ENCODE measurements at places on chromosomes 7 and 10.

DNA sequence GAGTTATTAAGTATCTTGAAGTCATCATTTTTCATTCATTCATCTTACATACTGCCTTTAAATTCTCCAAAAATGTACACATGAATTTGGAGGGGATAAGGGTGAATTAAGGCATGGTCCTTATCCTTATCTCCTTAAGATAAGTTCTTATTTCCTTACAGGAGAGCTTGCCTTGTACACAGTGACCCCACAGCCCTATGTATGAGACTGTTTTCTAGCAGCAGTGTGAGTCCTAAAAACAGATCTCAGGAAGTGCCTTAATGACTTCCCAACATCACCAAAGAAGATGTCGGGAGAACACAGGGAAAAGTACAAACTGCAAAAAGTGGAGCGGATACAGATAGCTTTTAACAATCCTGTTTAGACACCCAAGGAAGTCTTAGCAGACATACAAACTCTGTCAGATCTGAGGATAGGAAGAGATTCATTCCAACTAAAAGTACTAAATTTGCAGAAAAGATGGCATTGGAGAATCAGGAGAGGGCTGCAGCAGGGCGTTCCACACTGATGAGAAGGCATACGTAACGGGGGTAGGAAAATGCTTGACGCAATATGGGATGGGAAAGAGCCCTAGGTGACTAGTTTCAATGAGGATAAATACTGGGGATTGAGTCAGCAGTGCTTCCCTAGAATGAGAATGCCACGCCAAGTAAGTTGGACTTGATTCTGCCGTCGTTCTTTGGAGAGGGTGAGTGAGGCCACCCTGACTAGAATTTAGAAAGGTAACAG is 570.2 kb downstream of the PARD3 start:
- no peak for DNase-seq

DNA sequence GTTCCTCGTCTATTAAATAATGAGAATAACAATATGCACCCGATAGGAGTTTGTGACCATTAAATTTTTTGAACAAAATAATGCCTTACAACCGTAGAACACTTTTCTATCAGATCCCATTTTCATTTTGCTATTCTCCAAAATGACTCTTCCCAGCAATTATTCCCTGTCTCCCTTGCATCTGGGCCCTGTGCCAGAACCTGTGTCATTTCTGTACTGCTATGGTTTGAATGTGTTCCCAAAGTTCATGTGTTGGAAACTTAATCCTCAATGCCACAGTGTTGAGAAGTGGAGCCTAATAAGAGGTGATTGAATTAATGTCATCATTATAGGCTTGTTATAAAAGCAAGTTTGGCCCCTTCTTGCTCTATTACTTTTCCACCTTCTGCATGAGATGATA is 33.2 kb upstream of the SMNDC1 start:
- DNase-seq, result no peak

DNA sequence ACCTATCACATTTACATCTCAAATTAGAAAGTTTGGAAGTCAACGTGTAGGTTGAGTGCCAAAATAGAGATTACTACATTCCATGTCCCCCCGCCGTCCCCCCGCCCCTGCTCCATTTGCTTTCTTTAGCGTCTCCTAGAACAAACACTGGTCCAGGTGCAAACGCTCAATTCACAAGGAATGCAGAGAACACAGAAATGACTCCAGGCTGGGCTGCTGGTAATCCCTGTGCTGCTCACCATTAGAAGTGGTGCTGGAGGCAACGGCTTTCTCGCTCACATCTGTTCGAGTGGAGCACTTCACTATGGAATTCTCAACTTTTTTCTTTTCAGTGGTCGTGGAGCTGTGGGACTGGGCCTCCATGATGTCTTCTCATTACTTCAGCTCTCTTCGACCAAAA is 14.1 kb downstream of the GLI3 start:
- DNase-seq, result no peak

- no peak for DNase-seq
These were observed 252.7 kb upstream of the FERD3L start for GRCh38 chr7:19397911-19398310.

- no peak for DNase-seq
These were observed 6.5 kb upstream of the WDR86 start for GRCh38 chr7:151416112-151416940.

DNA sequence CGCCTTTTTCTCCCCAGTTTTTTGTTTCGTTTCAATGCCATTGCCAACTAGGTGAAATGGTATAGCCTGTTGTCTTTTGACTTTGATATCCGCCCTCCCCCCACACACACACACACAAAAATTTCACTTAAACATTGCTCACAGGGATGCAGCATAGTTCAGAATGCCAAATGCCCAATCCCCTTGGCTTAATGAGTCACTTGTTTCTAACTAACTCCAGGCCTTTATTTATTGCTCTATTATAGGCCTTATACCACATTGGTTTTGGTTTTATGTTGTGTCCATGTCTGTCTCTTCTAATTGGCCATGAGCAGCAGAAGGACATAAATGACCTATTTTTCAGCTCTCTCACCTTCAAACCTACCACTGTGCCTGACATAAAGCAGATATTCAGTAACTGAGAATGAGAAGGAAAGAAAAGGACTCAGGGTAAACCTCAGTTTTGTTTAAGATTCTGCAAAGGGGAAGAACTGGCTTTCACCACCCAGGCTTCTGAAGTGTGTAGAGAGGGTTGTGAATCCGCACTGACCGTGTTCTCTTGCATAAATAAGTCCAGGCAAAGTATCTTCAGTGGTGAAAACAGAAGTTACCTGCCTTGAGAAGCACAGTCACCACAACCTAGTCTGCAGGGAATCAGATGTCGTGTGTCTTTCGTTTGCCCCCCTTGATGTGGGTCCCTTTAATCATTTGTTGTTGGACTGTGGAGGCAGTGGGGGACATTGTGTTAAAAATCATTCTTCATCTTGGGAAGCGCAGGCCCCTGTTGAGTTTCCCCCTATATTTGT is 139.8 kb downstream of the CELF2 start:
- no peak for DNase-seq

DNA sequence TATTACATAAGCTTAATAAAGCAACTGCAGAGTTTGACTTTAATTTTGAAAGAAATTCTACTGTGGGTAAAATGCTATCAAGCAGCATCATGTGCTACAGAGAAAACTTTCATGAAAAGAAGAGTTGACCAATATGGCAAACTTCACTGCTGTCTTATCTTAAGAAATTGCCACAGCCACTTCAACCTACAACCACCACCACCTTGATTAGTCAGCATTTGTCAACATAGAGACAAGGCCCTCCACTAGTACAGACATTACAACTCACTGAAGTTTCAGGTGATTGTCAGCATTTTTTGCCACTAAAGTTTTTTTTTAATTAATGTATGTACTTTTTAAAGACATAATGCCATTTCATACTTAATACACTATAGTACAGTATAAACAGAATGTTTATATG is 350.3 kb downstream of the HPSE2 start:
- no peak for DNase-seq

DNA sequence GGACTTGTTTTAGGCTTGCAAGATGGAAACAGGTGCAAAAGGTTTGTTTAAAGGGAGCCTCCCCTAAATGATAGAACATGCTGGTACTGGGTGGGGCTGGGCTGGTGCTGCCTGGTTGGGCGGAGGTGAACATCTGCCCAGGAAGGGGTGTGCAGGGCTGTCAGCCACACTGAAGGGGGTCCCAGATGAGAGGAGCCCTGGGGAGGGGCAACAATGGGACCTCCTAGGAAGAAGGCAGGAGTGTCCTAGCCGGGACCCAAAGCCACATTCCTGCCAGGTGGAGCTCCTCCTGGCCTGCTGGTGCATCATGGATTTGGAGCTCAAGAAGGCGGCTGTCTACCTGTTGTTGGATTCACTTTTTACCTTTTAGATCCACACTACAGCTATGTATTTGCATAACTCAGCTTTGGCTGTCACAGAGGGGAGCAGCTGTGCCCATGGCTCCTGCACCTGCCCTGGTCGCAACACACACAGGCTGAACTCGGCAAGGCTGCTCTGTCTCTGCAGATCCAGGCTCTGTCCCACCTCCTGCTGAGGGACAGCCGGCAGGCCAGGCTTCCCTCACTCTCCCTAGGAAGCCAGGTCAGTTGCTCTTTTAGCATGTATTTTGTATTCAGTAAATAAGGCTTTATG is 59.9 kb downstream of the ADARB2 start:
- no peak for DNase-seq

DNA sequence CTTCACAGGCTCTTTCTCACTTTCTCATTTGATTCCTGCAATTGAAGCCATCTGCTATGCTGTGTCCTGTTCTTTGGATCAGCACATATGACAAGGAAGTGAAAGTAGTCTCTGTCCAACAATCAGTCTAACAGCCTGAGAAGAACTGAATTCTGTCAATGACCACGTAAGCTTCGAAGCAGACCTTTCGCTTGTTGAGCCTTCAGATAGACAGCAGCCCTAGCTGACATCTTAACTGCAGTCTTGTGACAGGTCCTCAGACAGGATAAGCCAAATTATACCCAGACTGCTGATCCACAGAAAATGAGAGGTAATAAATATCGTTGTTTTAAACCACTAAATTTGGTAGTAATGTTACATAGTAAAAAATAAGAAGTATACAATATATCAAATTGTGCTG is 691.0 kb upstream of the LRRTM3 start:
- no peak for DNase-seq

DNA sequence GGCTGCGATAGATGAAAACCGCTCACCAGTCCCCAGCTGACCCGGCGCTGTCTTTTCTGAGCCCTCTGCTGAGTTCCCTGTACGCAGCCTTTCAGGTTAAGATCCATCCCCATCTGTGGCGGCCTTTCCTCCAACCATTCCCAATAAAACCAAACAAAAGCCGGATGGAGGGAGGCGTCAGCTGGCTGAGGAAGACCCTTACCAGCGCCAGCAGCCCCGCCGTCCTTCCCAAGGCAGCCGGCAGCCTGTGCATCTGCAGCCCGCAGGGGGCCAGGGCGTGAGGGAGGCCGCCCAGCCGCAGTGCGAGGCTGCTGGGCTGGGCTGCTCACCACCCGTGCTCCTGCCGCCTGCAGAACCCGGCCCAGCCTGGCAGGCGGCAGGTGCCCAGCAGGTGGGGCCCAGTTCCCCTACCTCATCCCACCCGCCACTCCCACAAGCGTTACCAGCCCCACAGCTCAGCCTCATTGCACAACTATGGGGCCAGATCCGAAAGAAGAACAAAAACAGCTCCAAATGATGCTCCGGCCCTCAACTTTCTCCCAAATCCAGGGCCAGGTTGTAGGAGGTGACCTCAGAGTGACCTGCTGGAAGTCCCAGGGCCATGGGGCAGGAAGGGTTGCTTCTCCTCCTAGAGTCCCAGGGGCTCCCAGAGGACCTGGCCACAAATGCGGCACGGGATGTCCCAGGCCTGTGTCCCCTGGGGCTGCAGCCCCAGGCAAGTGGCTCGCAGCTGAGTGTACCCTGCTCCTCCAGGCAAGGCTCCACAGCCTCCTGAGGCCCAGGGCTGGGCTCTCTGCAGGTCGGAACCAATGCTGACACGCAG is 23.8 kb downstream of the PAPOLB start:
- no peak for DNase-seq

GRCh38 chr7:47188653-47189315 is 393.1 kb downstream of the TNS3 start:
- DNase-seq, result no peak

GRCh38 chr10:124338276-124338925 is 80.3 kb downstream of the OAT start:
- no peak for DNase-seq

DNA sequence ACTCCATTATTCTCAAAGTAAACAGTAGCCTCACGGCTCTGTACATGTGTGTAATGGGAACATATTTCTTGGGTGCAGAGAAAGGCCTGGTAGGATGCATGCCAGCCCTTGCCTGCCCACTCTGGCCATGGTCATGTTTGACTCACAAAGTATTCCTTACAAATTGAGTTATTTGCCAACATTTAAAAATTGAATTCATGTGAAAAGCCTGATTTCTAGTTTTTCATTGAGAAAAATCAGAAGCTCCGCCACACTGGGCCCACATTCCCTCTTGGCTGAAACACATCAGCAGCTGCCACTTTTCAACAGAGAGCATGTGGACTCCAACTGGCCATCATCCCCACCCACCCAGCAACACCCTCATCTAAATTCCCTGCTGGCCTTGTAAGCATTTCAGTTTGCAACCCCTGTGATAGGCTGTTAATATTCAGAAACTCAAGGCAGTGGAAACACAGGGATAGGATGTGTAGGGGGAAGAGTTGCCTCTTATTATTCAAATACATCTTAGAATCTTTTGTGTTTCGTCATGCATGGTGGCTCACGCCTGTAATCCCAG is 40.9 kb downstream of the CDH23 start:
- no peak for DNase-seq

DNA sequence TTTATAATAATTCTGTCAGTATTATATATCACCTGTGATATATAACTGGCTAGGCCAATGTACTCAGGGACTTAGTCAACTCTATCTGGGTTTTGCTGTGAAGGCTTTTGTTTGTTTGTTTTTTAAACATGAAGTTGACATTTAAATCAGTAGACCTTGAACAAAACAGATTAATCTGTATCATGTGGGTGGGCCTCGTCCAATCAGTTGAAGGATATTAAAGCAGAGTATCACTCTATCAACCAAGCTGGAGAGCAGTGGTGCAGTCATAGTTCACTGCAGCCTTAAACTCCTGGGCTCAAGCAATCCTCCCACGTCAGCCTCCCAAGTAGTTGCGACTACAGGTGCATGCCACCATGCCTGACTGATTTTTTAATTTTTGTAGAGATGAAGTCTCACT is 870.2 kb downstream of the TYW1 start:
- DNase-seq, result no peak

GRCh38 chr10:59234816-59235429 is 58.5 kb downstream of the PHYHIPL start:
- peak; percentile 4 for DNase-seq
